ENCODE measurements at places on chromosomes 5 and 9. TPM values are rescaled to one million over a fixed set of nuclear protein-coding genes. Genes with fewer than 3 reads are reported as not detected.

SEMA6A gene
- 46.0 TPM for polyA plus RNA-seq

DHX29 gene
- 38.7 TPM for polyA plus RNA-seq

AKNA gene
- polyA plus RNA-seq, result 15.6 TPM

EIF4E1B gene
- 0.04 TPM for polyA plus RNA-seq

OLFML2A gene
- polyA plus RNA-seq, result 27.6 TPM

- DNase-seq, result no peak
Measured at GRCh38 chr5:67401172-67401571, 204.6 kb upstream of the CD180 start.

GRCh38 chr5:133741396-133741795 lies 129.1 kb upstream of the FSTL4 start:
- no peak for DNase-seq

DNA sequence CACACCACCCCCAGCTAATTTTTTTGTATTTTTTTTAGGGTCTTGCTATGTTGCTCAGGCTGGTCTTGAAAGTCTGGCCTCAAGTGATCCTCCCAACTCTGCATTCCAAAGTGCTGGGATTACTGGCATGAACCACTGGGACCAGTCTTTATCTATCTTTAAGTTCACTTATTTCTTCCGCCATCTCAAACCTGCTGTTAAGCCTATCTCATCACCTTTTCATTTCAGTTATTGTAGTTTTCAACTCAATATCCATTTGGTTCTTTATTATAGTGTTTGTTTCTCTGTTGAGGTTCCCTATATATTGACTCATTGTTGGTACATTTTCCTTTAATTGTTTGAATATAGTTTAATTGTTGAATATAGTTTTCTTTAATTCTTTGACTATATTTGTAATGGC lies 48.1 kb downstream of the GALNT12 start:
- DNase-seq, result no peak

DNA sequence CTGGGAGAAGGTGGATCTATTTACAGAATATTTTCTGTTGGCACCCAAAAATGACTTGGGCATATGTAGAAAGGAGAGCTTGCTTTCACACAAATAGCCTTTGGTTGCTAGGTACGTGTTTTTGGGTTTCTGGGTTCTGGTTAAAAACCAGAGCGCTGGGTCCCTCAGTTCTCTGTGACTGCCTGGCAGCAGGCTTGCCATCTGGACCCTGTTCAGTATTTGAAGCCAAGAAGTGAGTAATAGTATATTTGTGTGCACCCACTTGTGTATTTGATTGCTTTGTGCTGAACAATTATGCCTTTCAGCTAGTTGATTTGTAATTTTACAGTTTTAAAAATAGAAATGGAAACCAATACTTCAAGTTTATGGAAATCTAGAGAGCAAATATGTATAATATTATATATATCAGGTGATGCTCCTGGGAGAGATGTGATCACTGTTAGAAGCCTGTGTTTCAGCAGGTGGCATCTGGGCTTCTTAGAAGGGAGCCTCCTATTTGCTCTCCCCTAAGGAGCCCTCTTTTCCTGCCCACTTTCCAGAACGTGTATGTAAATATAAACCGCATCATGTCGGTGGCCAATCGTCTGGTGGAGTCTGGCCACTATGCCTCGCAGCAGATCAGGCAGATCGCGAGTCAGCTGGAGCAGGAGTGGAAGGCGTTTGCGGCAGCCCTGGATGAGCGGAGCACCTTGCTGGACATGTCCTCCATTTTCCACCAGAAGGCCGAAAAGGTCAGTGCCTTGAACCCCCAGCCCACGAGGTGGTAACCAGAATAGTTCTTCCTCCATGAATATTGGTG lies 153.6 kb downstream of the TRIO start:
- no peak for DNase-seq

GRCh38 chr5:163727028-163727427 lies 221.6 kb downstream of the MAT2B start:
- DNase-seq, result no peak

- DNase-seq, result no peak
Measured at GRCh38 chr5:9263656-9264055, 282.2 kb downstream of the SEMA5A start.

All from renal pelvis (tissue), 12 donors.